ENCODE measurements at places on chromosomes 1 and 21.

- no peak for DNase-seq
These were observed 64.1 kb downstream of the HLCS start for GRCh38 chr21:36902331-36902730.

DNA sequence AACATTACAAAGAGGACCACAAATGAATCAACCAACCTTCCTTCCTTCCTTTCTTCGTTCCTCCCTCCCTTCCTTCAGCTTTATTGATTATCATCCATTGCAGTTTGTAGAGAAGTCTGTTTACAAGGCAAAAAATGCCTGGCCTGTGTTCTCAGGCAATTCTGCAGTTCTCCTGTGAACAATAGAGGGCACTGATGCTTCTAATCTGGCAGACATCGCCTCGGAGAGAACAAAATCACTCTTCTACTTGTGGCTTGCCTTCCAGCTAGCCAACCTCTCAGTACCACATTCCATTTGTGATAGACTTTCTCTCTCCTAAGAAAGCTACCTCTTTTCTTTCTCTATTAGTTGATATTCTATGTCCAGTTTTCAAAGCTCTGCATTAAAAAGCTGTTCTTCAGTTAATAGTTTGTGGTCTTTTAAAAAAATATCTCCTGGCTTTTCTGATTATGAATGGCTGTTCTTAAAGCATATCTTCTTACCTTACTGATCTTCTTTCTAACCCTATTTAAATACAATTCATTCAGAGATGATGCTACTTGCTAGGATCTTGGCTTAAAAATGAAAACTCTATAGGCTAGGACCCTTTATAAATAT is 26.9 kb upstream of the ESRRG start:
- DNase-seq = peak; percentile 21

GRCh38 chr1:18805925-18806849 is 53.3 kb downstream of the TAS1R2 start:
- no peak for DNase-seq

DNA sequence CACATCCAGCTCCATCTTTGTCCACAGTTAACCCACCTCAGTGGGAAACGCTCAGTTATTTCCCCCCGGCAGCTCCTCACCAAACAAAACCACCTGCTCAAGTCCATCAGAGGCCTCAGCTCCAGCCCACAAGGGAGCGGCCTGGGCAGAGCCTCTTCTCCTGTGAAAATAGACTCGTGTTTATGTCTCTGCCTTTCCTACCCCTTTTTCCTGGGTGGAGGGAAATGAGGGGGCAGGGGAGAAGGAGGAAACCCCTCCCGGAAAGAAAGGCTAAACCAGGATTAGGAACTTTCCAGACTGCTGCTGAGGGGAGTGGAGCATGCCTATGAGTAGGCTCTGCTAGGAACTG is 81.6 kb downstream of the PAX7 start:
- no peak for DNase-seq

- peak; percentile 54 for DNase-seq
These were observed 11.2 kb upstream of the AK2 start for GRCh38 chr1:33047839-33048305.

DNA sequence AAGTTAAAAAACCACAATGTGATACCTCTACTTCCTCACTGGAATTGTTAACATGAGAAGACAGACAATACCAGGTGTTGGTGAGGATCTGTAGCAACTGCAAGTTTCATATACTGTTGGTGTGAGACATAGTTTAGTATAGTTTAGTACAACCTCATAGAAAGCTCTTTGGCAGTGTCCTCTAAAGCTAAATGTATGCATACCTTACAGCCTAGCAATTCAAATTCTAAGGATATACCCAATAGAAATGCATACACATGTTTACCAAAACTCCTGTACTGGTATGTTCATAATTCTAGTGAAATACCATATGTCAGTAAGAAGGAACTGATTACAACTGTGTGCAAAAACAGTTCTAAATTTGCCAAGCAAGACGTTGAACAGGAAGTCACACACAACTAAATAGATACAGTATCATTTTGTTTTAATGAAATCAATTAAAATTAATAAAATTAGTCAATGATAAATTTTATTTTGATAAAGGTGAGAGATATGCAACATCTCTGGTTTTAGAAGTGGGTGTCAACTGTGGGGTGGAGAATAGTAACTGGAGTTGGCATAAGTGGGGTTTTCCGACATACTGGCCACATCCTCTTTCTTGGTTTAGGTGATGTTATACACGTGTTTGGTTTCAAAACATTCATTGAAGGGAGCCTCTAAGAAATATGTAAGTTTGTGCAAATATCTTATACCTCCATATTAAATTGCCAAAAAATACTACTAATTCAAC is 450.7 kb downstream of the PTPRC start:
- no peak for DNase-seq

DNA sequence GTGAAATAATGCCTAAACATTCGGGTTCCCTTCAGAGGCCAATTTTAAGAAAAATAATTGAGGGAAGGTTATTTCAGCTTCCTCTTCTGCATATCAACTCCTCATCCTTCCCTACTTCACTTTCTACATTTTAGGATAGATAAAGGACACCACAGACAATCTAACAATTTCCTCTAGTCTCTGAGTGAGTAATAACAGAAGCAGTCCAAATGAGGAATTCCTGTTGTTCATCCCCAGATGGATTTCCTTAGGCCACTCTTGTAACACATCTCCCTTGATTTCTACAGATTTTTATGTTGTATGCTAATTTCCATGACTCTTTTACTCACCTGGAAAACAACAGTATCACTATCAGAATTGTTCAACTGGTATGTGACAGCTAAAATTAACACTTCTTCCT is 87.7 kb upstream of the LYPLAL1 start:
- peak; percentile 49 for DNase-seq

- no peak for DNase-seq
These were observed 6.6 kb downstream of the PIGV start for GRCh38 chr1:26794391-26794790.
